ENCODE measurements at places on chromosomes 1 and 21.
A peak's percentile ranks its signal among the peaks of the same experiment; 100 is the strongest.

DNA sequence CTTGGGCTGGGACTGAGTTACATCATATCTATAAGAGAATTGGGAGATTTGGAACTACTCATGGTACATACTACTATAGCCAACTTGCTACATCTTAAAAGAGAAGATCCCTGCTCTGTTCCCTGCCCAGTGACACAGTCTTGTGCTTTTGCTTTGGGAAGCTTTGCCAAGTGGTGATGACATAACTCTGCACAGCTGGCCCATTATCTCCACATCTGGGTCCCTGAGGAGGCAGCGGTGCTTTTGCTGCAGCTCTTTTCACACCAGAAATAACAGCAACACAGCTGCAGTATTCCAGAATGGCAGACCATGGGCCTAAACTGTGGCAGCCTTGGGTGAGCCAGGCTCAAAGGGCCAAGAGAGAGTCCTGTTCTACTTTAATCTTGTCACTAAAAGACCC is 296.0 kb downstream of the HHAT start:
- DNase-seq: peak; percentile 51

DNA sequence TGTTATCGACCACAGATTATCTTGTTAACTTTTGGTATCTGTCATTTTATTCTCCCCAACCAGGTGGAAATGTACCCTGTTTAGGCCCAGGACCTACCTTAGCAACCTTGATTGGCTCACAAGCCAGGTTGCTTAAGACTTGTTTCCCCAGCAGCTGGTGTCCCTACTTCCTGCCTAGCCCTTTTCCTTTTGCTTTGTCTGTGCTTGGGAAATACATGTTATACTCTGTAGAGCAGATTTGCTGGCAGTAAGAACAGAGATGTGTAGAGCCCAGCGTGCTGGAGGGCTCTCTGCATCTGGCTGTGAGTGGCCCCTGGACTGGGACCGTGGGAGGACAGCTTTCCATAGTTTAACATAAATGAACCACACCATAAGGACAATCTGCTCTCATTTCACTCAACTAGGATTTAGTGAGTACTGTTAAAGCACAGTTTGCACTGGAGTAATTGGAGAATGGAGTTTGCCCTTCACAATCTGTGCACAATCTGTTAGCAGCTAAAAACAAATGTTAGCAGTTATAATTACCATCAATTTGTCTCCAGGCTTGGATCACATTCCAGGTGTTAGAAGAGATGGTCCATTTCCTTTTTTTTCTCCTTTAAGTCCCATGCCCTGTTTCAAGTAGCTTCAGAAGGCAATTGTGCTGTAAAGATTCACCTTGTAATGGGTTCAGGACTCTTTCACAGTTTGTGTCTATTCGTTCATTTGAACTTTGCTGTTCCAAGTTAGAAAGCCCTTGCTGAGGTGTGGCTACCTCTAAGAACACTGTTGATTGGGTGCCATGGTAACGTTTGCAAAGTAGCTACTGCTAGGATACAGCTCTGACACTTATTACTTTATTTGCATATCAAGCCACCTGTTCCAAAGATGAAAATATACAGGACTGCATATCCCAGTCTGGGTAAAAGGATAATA is at the start of gene APOBEC4:
APOBEC4 (minus strand) TSS at position 770 of the 915 bp plus-strand sequence. CDS start 4,535 bp downstream, outside the sequence.
- no peak for DNase-seq

DNA sequence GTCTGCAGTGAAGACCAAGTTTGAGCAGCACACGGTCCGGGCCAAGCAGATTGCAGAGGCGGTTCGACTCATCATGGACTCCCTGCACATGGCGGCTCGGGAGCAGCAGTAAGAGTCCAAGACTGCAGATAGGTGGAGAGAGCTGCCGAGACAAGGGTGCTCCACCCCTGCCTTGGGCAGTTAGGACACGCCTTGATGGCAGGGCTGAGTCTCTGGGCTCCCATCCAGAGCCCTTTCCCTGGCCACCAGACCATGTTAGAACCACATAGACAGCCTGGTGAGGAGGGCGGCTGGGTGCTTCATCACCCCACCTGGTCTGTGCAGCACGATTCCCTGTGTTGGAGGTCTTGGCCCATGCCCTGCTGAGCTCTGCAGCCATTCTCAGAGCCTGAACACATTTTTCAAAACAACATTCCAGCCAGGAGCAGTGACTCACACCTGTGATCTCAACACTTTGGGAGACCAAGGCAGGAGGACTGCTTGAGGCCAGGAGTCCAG is 17.3 kb upstream of the MIIP start:
- no peak for DNase-seq

GRCh38 chr1:242243472-242243871 is 244.6 kb upstream of the MAP1LC3C start:
- no peak for DNase-seq

DNA sequence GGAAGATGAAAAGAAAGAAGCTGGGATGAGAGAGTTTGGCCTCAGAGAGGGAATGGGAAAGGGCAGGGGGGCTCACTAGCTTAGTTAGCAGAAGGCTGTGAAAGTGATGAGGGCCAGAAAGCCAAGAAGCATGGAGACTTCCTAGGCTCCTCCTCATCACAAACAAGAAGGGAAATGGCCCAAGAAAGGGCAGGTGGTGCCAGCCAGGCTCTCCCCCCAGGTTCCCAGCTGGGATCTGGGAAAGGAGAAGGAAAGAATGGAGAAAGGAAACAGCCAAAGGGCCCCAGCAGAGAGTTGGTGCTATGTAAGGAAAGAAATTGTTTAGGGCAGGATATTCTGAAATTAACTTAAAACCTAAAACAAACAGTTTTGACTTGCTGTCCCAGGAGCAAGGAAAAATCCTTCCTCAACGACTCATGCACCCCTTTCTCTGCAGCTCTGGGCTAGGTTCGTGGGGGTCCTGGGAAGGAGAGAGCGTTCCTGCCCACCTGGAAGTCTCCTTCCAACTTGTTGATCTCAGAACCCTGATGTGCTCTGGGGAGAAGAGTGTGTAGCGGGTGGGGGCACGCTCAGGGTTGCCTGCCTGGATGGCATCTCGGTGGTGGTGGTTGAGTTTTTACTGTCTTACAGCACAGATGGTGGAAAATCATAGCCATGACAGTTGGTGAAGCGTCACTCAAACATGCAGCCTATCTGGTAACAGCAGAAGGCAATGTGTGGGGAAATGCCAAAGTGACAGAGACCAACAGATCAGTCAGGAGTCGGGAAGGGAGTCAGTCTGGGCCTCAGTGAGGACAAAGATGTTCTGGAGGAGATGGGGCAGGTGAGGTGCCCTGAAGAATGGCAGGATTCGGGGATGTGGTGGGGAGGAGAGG is 147.3 kb downstream of the CLIC6 start:
- DNase-seq: no peak

GRCh38 chr21:46347791-46348381 is 23.9 kb downstream of the PCNT start:
- DNase-seq: no peak

- DNase-seq: peak; percentile 88
Observed at GRCh38 chr1:229221106-229222019, 49.5 kb upstream of the RAB4A start.

- no peak for DNase-seq
Observed at GRCh38 chr1:61348025-61348665, 265.8 kb downstream of the NFIA start.

DNA sequence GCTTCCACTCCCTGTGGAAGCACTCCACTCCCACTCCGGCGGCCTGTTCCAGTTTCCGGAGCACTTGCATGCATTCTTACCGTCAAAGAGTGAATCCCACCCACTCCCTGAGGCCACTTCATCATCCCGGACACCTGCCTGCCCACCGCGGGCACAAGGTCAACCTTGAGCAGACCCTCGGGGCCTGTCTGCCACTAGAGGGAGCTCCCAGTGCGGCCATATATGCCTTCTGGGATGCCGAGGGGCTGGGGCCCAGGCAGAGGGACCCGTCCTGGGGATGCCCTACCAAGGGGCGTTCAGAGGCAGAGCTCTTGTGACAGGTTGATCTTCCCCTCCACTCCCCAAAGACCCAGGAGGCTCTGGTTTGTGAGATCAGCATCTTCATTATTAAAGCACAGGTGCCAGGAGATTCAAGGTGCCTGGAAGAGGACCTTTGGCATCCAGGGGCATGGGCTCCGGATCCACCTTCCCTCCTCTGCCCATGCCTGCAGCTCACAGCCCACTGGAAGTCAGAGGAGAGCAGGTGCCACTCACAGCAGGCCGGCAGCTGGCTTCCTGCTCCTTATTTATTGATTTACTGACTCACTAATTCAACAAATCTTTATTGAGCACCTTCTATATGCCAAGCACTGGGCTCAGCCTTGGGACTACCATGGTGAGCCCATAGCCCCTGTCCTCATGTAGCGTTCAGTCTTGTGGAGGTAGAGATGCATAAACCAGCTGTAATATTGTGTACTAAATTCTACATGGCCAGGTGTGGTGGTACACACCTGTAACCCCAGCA is 47.3 kb downstream of the UBIAD1 start:
- peak; percentile 42 for DNase-seq

DNA sequence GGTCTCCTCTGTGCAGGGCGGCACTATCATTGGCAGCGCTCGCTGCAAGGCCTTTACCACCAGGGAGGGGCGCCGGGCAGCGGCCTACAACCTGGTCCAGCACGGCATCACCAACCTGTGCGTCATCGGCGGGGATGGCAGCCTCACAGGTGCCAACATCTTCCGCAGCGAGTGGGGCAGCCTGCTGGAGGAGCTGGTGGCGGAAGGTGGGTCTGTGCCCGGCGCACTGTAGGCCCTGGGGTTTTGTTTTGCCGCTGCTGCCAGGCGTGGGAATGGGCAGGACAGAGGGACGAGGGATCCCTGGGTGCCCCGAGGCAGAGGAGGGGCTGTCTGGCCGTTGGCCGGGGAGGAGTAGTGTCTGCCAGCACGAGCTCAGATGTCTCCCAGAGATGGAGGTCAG is 12.2 kb downstream of the PFKL start:
- no peak for DNase-seq

DNA sequence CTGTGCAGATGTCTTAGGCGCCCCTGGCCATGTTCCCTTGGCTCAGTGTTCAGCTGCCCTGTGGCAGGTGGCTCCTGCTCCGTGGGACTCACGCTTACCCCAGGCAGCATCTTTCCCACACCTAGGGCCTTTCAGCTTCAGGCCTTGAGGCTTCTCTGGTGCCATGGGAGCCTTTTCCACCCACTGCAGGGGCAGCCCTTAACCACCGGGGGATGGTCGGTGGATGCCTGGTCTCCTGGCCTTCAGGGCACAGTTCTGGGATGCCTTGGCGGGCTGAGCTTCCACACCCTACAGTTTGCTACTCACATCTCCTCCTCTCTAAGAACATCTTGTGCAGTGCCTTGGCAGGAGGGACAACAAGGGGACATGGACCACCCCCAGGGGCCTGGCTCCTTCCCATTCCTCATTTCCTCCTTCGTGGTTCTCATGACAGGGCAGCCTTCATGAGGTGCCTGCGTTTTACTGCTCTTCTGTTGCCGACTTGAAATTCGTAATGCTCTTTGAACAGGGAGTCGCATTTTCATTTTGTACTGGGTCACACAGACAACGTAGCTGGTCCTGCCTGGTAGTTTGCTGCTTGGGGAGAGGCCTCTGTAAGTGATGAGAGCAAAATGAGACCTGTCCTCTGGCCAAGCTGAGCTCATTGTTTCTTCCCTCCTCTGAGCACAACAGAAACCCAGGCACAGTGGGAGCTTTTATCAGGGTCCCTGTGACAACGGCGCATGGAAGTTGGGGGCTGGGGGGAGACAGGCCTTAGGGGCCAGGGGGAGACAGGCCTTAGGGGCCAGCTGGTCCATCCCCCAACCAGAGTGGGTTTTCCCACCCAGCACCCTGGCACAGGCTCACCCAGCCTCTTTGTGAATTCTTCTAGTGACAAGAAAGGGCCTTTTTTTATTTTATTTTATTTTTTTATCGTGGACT is 62.0 kb upstream of the NEK2 start:
- DNase-seq: no peak

DNA sequence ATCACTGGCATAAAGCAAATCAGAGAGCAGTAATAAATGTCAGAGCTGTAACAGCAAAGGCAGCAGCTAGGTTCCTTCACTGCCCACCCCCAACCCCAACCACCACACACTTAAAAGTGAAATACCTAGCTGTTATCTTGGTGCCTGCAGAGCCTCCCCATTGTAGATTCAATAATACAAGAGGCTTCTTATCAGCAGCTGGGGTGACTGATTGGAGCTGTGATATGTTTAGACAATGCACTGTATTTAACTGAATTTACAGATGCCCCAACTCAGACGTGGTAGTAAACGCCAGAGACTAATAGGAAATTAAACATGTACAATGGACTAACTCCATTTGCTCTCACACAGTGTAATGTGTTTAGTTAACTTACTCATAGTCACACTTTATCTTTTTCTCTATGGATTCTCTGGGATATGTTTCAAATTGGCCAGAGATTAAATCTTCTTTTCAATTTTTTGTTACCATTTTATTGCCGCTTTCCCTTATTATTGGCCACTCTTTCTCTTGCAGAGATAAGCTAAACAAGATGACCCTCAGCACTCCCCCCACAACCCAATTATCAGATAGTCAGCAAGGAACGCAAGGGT is 117.1 kb downstream of the ESRRG start:
- DNase-seq: peak; percentile 48

GRCh38 chr1:182175361-182175931 is 113.9 kb upstream of the ZNF648 start:
- DNase-seq: peak; percentile 52

GRCh38 chr1:20194757-20195461 is 8.6 kb upstream of the PLA2G2C start:
- peak; percentile 79 for DNase-seq

GRCh38 chr1:107434361-107434693 is 293.5 kb downstream of the NTNG1 start:
- DNase-seq: no peak

DNA sequence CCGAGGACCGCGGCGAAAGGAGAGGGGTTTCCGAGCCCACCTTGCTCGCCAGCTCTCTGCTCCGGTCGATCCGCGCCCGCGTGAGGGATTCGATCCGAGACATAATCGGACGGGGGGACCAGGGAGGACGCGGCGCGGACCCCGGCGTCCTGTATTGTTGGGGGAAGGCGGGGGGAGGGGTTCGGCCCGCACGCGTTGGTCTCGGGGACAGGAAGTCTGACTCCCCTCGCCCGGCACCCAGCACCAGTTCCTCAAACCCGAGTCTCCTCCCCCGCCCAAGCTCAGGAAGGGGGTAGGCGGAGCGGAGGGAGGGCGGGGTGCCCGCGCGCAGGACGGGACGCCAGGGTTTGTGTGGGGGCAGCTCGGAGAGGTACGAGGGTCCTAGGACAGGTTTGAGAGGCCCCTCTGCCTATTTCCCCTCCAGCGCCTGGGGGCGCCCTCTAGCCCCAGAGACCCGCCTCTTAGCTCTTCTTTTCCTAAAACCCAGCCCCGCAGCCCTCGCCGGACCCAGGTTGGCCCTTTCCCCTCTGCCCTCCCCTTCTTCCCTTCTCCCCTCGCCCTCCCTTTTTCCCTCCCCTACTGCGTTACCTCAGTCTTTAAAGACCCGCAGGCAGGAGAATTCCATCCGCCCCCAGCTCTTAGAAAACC is at the start of gene ARHGEF2:
ARHGEF2 (minus strand) TSS at position 223 of the 648 bp plus-strand sequence; CDS start at position 103, 120 bp downstream.
- peak; percentile 92 for DNase-seq

GRCh38 chr1:168088511-168089325 is 48.0 kb downstream of the GPR161 start:
- no peak for DNase-seq

- DNase-seq: peak; percentile 83
Observed at GRCh38 chr1:15027515-15027986, 126.0 kb upstream of the TMEM51 start.

GRCh38 chr1:222331340-222331739 is 216.6 kb downstream of the HHIPL2 start:
- no peak for DNase-seq

All from stomach (tissue), 19 donors.